ENCODE measurements at places on chromosomes 16 and 17.

DNA sequence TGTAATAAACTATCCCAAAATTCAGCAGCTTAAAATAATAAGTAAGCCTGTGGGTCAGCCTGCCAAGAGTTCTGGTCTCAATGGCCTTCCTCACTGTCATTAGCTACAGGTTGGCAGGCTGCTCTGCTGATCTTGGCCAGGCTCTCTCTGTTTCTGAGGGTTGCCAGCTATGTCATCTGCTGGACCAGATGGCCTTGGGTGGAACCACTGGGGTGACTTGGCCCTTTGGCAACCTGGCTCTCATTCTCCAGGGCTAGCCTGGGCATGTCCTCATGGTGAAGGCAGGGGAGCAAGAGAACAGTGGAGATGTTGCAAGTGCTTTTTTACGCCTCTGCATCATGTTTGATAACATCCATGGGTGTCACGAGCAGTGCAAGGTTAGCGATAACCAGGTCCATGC is 13.9 kb downstream of the ITGAM start:
- no peak for DNase-seq

DNA sequence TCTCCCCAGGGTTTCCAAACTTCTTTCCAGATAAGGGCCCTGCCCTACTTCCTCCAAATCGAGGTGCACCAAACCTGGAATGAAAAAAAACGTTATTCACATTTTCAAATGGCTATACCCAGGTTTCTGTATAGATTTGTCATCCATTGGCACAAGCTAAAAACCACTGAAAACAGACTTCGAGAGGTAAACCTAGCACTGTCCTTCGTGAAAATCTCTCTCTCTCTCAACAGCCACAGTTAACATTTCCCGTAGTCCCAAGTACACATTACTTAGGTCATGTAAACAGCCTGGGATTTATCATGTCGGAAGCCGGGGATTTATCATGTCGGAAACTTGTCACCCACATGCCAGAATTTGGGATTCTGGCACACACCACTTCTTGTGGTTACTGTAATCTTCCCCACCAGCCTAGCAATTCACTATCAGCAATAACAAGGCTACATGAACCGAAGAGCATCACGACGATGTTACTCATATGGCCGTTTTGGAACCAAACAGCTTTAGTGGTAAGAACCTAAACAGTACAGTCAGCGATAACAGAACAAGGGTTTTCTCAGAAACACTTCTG is 1.2 kb downstream of the DDX5 start:
- no peak for DNase-seq

- DNase-seq: no peak
Observed at GRCh38 chr17:53499277-53499676, 323.4 kb upstream of the KIF2B start.

- no peak for DNase-seq
Observed at GRCh38 chr17:60383379-60383778, 8.6 kb downstream of the USP32 start.

DNA sequence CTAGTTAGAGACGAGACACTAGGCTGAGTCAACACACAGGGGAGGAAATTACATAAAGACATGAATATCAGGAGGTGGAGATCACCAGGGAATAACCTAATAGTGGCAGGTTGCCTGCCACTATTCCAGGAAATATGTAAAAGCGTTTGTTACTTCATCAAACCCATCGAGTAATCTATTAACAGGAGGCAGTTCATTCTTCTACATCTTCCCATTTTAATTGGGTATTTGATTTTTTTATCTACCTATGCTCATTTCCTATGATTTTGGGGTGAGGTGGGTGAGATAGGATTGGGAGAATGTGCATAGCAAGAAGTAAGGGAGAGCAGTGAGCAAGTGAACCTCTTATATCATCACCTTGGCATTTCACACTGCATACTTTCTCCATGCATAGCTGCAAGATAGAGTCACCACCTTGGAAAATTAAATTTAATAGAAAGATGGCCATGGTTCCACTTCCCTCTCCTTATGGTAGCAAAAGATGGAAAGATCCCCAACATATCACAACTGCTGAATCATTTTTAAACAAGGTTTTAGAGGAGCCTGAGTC is 312.2 kb downstream of the TMEM114 start:
- no peak for DNase-seq

DNA sequence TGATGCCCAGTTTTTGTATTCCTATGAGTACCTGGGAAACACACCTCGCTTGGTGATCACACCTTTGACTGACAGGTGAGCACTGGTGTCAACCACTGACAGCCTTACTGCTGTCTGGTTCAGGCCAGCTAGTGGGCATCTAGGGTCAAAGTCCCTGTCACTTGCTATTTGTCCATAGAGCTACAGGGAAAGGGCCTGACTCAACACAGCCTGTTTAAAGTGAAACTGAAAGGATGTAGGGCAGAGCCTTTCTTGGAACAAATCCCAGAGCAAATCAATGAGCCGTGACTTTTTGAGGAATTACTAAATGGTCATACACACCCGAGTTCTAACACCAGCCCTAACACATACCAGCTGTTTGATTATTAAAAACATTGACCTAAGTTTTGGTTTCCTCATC is 106.8 kb downstream of the DNAH9 start:
- DNase-seq: no peak

DNA sequence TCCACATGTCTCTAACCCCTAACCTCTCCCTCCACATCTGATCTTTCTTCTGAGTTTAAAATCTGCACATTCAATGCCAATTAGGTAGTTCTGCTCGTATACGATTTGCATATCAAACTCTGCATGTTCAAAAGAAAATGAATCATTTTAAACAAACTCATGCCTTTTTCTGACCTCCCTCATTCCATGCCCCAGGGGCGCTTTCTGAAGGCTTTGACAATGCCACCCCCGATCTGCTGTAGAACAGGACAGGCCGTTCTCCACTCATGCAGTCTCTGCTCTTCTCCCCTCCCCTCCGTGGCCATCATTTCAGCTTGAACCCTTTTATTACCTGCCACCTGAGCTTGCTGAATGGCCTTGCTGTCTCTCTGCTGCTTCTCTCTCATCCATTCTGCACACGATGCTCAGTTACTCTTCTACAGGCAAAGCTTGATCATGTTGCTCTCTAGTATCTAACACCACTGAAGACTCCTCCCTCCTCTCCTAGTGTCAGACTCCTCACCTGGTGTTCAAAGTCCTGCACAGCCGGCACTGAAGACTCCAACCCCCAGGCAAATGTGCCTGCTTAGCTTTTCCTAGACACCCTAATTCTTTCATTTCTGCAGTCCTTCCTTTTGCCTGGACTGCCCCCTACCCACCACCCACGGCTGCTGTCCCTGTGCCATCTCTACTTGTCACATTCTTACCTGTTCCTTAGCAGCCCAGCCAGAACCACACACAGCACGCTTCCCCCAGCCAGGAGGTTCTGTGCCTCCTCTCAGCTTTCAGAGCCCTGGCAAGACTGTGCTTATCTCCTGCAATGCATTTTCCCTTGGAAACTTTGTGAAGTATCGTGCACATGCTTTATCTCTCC is 6.2 kb downstream of the TMEM238L start:
- DNase-seq: no peak

DNA sequence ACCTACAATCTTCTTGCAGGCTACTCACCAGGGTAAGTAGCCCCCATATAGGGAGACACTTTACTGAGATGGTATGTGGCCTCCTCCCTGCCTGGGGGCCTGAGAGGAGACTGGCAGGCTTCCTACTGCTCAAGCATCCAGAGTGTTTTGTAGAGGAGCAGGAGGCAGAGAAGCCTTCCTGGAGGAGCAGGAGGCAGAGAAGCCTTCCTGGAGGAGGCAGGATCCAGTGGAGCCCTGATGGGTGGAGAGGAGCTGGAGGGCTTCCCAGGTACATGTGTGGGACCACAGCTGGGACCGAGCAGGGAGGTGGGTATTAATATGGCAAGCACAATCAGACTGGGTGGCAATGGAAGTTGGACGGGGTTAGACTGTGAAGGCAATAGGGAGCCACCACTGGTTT is 2.1 kb upstream of the ADGRG5 start:
- DNase-seq: no peak

GRCh38 chr17:81471818-81472456 is 40.7 kb downstream of the ACTG1 start:
- DNase-seq: no peak

GRCh38 chr17:73203135-73203787 is 10.4 kb downstream of the COG1 start:
- no peak for DNase-seq

- DNase-seq: no peak
Observed at GRCh38 chr17:5911919-5912318, 158.3 kb upstream of the WSCD1 start.

- peak; percentile 45 for DNase-seq
Observed at GRCh38 chr17:38982858-38983746, 15.9 kb upstream of the FBXO47 start.

GRCh38 chr16:11250786-11251524 is 5.0 kb downstream of the SOCS1 start:
- no peak for DNase-seq

DNA sequence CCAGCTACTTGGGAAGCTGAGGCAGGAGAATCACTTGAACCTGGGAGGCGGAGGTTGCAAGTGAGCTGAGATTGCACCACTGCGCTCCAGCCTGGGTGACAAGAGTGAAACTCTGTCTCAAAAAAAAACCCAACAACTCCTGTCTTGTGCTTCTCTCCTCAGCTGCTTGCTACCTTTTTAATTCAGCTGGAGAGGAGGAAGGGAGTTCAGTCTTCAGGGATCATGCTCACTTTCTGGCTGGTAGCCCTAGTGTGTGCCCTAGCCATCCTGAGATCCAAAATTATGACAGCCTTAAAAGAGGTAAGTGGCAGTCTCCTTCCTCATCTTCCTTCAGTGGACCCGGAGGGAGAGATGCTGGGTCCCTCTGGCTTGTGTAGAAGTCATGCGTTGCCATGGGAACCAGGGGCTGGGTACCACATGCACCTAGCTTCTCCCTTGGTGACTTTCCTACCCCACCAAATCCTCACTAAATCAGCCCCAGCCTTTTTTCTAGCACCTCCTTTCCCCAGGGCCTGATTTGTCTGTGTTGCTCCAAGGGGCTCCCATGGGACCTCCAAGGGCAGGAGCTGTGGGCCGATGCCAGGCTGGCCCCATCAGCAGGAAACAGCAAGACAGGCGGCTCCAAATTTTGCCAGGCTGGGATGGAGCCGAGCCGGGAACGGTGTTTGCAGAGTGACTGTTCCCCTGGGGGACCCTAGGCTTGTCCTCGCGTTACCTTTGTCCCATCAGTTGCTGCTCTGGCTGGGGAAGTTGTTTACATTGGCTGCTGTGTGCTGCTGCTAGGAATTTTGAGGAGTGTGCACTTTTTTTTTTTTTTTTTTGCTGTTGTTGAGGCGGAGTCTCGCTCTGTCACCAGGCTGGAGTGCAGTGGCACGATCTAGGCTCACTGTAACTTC is 65.2 kb downstream of the ABCC1 start:
- no peak for DNase-seq

- DNase-seq: no peak
Observed at GRCh38 chr17:39926588-39927100, 757 bp downstream of the ORMDL3 start.

GRCh38 chr16:88306860-88307545 is 75.8 kb upstream of the ZNF469 start:
- DNase-seq: no peak

- no peak for DNase-seq
Observed at GRCh38 chr16:87585442-87586200, 16.7 kb upstream of the JPH3 start.

GRCh38 chr17:65194670-65195334 is 57.6 kb downstream of the RGS9 start:
- no peak for DNase-seq

GRCh38 chr17:31535581-31535981 is 144.1 kb downstream of the RAB11FIP4 start:
- DNase-seq: no peak

GRCh38 chr16:47311738-47312505 is 148.9 kb downstream of the ITFG1 start:
- no peak for DNase-seq

GRCh38 chr17:36863131-36863530 is 74.1 kb upstream of the LHX1 start:
- no peak for DNase-seq

GRCh38 chr17:68301438-68301959 is 10.2 kb downstream of the ARSG start:
- no peak for DNase-seq

DNA sequence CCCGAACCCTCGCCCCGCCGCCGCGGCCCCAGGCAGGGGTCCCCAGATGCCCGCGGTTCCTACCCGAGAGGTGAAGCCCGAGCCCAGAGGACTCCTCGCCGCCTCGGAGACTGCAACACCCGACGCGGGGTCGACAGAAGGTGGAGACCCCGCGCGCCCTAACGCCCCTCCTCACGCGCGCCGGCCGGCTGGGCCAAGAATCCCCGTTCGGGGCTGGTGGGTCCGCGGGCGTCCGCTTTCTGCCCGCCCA is 515 bp downstream of the SUMO2 start:
- peak; percentile 18 for DNase-seq

DNA sequence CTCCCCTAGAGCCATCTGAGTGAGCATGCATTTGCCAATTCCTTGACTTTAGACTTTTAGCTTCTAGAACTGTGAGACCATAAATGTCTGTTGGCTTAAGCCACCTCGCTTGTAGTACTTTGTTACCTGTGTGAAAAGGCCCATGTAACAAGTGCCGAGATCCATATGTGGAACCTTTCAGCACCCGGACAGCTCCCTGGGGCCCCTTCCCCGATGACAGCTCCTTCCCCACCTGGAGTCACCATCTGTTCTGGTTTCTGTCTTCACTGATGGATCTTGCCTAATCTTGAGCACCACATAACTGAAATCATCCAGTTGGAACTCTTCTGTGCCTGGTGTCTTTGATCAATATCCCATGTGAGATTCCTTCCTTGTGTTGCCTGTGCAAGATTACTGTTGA is 78.9 kb upstream of the EEF2KMT start:
- DNase-seq: no peak

- no peak for DNase-seq
Observed at GRCh38 chr16:89051521-89052166, 42.0 kb upstream of the ACSF3 start.

DNA sequence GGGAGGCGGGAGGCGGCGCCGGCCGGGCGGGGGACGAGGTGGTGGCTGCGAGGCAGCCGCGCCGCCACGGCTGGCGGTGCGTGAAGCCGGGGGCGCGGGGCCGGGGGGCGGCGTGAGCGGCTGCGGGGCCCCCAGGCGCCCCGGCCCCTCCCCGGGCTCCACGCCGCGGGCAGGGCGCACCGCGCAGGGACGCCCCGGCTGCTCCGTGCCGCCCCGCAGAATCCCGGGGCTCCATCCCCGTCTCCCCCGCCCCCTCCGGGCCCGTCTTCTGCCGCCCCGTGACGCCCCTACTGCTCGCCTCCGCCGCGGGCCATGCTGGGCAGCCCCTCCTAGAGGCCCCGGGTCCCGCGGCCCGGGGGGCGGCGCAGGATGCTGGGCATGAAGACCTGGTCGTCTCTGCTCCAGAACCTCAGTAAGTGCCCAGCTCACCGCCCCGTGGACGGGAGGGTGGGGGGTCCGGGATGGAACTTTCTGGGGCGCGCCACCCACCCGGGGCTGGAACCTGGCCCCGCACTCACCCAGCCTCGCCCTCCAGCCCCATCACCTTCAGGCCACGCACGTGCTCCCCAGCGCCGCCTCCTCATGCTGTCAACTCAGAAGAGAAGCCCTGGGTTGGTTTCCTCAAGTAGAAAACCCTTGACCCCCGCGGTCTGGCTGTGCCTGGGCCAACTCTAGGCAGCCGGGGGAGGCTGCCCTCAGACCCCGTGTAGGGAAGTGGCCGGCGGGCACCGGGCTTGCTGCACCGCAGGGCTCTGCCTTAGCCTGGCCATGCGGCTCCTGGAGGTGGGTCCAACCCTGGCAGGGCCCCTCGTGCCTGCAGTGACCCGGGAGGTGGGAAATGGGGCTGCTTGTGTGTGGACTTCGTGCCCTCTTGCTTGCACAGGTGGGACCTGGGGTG is 150.2 kb upstream of the GSE1 start:
- DNase-seq: no peak
